Activated naive CD4-positive, alpha-beta T cell (primary cell): ENCODE measurements at places on chromosomes 5 and 9.

DNA sequence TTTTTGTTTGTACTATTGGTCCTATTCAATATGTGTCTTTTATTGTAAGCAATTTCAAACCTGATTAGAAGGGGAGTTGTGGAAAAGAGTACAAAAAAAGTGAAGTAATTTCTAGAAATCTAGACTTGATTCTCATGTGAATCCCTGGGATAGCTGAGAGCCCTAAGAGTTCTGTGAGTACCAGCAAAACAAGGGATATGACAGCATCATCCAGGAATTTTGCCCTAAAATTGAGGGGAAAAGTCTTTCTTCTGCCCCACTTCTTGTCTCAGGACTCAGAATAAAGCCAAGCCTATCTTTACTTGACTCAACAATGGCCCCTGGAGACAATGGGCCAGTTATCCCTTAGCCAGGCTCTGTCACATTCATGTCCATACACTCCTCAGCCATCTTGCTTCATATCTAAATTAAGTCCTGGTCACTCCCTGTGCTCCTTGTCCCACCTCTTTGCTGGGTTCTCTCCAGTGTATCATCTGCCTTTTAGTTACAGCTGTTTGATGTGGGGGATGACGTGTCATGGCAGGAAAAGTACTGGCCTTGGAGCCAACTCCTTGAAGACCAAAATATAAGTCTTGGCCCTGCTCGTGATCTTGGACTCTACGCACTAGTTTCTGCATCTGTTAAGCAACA lies 81.2 kb downstream of the ADAMTS12 start:
- no peak for DNase-seq

DNA sequence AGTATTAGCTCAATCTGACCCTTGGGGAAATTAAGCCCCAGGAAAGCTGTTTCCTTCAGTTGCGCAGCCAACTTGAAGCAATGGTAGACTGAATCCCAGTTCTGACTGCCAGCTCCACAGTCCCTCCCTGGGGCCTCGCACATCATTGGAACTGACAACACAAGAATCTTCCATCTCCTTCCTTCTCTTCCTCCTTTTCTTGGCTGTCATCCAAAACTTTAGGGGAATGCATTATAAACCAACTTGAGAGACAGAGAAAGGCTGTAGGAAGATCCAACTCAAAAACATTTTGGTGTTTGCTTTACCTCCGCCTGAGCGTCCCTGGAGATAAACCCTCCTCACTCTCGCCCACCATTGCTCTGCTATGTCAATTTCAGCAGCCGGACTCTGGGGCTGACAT lies 16.6 kb downstream of the KCNIP1 start:
- DNase-seq = no peak

DNA sequence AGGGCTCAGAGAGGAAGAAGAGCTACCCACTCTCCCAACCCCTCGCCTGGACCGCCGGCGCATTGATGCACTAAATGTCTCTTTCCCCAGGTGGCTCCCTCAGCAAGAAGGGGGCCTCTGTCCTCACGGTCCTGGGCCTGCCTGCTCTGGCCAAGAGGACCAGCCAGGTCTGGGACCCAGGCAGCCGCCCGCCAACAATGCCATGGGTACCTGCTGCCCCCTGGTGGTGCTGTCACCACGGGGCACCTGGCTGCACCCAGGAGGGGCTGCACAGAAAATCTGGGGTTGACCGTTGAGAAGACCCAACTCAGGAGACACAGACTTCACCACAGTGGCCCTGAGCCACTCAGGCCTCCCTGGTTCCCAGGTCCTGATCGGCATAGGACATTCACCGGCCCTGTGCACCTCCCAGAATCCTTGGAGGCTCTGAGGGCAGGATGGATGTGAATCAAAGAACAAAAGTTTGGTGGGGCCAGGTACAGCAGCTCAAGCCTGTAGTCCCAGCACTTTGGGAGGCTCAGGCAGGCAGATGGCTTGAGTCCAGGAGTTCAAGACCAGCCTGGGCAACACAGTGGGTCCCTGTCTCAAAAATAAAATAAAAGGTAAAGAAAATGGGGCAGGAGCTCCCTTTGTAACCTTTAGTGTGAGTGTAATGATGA lies 2.4 kb upstream of the VAV2 start:
- peak; percentile 62 for DNase-seq

DNA sequence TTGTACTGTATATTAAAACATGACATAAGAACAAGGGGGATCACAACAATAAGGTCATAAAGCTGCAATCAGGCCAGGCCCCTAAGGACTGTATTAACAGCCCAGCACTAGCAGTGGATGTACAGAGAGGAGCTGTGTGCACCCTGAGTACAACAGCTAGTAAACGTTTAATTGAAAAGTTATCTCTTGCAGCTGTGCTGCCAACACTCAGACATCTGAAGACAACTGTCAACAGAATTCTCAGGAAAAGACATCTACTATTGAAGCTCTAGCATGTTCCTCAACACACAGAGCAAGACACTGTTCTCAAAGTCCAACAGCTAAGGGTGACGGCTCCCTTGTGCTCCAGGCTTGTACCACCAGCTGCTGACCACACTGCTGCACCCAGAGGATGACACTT lies 199.6 kb downstream of the DCP2 start:
- DNase-seq = no peak

- DNase-seq = no peak
Observed at GRCh38 chr9:135130207-135130976, 42.9 kb downstream of the OLFM1 start.

DNA sequence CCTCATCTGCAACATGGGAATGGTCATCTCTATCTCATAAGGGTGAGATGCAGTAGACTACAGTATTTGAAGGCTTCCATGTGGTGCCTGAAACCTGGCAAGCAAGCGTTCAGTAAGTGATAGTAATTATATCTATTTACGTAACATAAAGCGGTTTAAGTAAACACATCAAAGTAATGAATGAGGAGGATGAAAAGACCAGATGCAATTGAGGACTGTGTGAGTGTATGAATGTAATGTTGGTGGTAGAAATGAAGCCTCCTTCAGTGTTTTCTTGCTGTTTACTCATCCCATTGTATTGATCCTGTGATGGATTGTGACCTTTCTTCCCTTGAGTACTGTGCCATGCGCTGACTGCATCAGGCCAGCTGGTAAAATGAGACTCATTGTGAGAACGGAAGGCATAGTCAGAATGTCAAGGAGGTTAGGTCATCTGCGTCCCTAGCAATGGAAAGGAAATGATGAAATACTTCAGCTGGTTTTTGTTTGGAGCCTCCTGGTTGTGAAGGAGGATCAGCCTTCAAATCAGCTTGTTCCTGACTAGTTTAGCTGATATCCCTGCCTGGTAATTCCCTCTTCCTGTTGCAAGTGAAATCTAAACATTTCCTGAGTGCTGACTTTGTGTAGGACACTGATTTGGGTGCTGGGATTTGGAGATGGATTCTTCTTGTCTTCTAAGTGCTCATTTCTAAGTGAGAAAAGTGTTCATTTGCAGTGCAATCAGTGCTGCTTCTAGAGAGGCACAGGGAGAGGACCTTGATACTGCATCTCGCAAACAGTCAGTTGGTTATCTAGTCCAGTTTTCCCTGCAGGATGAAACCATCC lies 35.6 kb downstream of the TNFSF8 start:
- DNase-seq = no peak

GRCh38 chr5:127666043-127666716 lies 17.3 kb downstream of the CTXN3 start:
- DNase-seq = no peak

DNA sequence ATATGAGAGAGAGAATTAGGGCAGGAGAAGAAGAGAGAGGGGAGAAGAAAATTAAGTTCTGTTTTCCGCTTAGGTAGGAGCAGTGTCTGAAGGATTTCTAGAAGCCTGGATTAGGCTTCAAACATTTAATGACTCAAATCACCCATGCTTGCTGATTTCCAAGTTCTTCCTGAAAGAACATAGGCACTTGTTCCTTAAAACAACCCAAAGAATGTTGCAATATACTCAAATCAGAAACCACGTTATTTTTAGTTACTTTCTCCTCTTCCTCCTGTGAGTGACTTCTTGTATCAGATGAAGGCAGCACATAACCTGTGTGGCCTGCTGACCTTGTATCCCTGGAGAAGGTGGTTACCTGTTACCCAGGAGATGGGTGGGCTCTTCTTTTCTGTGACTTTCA lies 351.5 kb upstream of the KLF4 start:
- no peak for DNase-seq

DNA sequence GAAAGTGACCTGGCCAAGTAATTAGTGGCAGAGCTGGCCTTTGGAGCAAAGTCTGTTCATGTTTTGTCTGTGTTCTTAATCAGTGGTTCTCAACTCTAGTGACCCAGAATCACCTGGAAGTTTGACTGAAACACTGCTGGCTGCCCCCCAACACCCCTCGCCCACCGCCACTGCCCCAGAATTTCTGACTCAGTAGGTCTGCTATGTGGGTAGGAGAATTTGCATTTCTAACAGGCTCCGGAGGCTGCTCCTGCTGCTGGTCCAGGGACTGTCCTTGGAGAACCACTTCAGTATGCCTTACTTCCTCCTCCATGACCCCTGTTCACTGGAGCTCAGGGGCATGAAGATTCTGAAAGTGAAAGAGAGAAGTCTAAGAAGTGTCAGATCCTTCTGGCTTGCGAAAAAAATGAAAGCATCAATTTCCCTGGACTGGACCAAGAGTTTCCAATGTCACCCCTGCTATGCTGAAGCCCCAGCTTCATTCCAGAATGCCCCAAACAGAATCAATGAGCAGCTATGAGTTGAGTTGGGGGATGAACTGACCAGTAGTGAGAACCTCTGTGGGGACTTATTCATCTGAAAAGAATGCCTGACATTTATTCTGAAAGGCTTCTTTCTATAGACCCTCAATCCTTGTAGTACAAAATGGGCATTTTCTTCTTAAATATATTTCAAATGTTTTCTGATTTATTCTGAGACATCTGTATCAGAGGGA lies 20.8 kb upstream of the COL15A1 start:
- no peak for DNase-seq

- DNase-seq = no peak
Observed at GRCh38 chr5:150158170-150158949, 2.7 kb upstream of the PDGFRB start.

DNA sequence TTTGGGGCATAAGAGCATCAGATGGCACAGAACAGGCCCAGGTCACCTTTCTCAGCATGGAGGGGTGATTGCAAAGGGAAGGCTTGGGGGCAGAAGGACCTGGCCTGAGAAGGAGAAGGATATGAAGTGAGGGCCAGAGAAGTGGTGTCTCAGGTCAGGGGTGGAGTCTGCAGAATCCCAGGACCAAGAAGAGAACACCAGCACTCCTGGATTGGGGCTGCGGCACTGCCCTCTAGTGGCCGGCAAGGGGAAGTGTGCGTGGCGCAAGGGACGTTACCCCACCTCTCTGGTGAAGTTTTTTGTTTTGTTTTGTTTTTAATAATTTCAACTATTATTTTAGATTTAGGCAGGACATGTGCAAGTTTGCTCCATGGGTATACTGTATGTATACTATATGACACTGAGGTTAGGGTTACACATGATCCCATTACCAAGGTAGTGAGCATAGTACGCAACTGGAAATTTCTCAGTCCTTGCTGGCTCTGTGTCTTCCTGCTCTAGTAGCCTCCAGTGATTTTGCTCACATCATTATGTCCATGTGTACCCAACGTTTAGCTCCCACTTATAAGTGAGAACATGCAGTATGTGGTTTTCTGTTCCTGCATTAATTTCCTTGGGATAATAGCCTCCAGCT lies 1548.6 kb downstream of the EFNA5 start:
- no peak for DNase-seq

GRCh38 chr5:137743031-137743640 lies 7.2 kb upstream of the KLHL3 start:
- DNase-seq = peak; percentile 18

GRCh38 chr9:96509848-96510247 lies 59.9 kb downstream of the HABP4 start:
- DNase-seq = no peak

DNA sequence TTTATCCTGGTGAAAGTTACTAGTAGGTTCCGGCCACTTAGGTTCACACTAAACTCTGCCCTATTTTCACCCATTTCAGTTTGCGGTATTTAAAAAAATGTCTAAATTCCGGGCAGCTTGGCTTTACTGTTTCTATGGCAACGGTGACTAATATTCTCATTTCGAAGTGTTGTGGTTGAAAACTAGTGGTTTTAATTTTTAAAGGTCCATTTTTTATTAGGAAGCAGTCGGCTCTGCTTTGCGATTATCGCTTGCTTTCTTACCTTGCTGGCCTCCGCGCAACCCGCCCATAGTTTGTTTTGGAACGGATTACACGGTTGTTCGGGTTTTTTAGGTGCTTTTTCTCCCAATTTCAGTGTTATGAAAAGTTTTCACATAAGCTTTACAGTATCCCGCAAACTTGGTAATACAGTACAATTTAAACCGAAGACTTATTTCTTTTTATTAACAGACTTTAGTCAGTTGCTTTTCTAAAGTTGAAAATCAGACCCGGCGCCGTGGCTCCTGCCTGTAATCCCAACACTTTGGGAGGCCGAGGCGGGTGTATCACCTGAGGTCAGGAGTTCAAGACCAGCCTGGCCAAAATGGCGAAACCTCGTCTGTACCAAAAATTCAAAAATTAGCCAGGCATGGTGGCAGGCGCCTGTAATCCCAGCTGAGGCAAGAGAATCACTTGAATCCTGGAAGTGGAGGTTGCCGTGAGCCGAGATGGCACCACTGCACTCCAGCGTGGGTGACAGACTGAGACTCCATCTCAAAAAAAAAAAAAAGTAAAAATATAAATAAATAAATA lies 1.6 kb downstream of the KDM4C start:
- DNase-seq = no peak

DNA sequence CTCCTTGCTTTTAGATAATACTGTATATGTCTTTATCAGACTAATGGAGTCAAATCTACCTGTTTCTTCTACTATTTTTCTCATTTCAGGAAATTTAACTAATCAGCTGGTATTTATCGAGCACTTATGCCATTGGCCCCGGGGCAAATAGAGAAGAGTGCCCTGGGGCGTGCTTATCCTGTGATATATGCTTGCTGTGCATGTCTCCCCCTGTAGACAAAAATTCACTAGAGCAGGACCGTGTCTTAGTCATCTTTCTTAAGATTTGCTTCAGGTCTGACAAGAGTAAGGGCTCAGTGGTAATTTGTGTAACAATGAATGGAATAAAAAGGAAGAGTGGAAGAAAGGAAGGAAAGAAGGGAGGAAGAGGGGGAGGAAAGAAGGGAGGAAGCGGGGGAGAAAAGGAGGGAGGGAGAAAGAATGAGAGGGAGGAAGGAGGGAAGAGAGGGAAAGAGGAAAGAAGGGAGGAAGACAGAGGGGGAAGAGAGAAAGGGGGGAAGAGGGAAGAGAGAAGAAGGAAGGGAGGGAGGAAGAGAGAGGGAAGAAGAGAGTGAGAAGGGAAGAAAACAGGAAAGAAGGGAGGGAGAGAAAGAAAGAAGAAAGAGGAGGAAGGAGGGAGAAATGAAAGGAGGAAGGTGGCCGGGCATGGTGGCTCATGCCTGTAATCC lies 295.7 kb upstream of the PANK3 start:
- no peak for DNase-seq

- no peak for DNase-seq
Observed at GRCh38 chr9:7974335-7974960, 174.9 kb upstream of the DMAC1 start.

DNA sequence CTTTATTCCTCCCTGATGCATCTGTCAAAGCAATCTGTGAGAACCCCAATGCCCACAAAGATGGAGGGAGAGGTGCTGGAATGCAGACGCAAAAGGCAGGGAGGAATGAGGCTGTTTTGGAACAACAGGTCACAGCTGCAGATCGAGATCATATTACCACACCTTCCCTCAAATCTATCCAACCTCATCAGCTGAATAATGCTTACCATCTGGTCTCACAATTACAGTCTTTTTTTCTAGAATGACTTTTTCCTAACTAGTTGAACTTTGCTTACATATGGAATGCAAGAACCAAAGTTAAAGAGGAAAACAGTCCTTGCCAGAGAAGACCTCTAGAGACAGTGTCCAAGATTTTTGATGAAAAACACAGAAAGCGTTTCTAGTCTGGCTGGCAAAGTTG lies 158.1 kb downstream of the LPAR1 start:
- no peak for DNase-seq

GRCh38 chr9:137156567-137157375 lies 13.1 kb downstream of the LRRC26 start:
- peak; percentile 37 for DNase-seq
